ENCODE measurements at places on chromosomes 1 and 21.

DNA sequence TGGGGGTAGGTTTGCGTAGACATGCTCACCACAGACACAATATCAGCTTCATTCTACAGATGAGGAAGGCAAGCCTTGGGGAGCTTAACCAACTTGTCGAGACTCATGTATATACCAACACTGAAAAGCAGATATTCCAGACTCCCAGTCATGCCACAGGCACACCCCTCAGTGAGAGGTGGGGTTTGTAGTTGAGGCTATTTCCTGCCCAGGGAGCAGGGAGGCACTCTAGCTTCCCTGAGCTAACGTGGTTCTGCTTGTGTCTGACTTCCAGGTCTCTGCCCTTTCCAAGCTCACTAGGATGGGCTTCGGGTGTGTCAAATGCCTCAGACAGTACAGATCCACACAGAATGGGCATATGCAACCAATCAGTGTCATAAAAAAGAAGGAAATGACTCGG lies 122.3 kb upstream of the RUNX1 start:
- DNase-seq = no peak

DNA sequence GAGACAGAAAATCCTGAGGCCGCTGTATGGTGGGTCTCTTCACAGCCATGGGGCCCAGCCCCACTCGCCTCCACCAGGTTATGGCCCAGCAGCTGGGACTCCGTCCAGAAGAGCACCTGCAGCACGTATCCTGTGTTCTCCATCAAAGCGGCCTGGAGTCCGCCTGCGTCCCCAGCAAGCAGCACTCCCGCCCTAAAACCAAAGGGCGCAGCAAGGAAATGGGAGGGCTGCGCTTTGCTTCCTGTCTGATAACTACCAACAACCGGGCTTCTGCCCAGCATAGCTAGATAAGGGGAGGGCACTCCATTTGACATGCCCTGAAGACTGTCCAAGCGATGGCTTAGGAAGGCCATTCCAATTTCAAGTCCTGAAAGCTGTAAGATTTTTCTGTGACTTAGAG lies 119.9 kb downstream of the KCNJ15 start:
- no peak for DNase-seq

DNA sequence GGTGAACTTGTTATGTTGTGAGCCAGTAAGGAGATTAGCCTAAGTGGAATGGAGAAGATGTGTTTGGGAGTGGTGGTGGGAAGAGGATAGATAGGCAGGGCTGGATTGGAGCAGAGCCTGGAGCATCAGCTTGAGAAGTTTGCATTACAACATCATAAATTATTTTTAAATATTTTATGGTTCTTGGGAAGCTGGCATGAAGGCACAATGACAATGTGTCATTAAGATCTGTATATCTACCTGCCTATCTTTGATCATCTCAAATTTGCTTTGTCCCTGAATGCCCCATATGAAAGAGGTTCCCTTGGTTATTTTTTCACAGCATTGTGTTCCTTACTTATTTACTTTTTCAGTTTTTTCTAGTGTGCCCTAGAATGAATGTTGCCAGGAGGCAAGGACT lies 32.3 kb downstream of the HRNR start:
- no peak for DNase-seq

DNA sequence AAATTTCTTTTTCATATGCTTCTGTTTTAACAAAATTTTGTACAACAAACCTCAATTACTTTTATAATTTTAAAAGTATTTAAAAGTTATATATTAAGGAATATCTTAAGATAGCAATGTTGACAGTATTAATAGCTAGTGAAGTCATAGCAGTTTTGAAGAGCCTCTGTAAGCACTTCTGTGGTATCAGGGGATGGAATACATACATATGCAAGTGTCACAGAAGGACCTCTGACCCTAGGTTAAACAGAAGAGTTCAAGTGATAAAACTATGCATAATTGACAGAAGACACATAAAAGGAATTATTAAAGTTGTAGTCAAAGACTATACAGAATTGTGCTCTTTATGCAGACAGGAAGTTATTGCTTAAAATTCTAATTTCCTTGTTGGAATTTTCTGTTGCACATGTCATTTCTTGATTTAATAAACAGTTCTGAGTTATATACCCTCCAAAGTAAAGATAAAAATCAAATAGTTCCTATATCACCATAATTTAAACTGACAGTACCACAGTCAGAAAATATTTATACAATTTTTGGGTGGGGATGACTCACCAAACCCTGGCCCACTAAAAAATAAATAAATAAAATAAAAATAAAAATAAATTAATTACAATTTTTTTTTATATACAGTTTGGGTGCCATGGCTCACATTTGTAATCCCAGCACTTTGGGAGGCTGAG lies 27.1 kb downstream of the IPP start:
- no peak for DNase-seq

- DNase-seq = peak; percentile 54
These were observed 6.1 kb downstream of the LDLRAP1 start for GRCh38 chr1:25549273-25550154.
